ENCODE measurements at places on chromosomes 7 and 10.

GRCh38 chr10:528173-529165 lies 161.0 kb downstream of the DIP2C start:
- DNase-seq: no peak

DNA sequence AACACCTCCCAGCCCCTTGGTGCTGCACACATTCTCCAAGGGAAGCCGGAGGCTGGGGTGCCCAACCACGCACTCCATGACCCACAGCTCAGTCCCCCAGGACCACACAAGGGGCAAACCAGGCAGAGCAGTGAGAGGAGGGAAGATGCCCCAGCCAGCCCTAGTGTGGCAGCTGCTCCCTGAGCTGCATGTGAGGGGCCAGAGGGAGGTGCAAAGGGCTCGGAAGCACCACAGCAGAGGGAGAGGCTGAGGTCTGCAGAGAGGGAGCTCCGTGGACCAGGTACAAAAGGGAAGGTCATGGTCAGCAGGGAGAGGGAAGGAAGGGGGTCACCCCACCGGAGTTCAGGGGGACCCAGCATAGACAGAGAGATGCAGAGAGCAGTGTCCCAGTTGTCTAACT lies 1.5 kb upstream of the CALML5 start:
- no peak for DNase-seq

DNA sequence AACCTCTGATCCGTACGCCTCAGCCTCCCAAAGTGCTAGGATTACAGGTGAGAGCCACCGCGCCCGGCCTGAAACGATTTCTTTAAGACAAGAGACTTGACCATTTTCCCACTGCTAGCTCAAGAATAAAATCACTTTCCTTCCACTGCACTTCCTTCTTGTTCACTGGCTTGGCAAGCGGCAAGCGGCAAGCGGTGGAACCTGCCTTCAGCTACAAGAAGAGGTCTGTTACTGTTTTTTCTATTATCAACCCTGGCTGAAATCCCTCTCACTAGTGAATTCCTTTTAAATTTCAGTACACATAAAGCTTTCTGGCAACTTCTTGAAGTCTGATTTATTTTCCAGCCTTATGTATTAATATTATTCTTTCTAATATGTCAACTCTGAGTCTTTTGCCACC lies 12.8 kb upstream of the GNAT3 start:
- DNase-seq: no peak

GRCh38 chr7:96407427-96407826 lies 85.5 kb upstream of the SLC25A13 start:
- DNase-seq: no peak

- DNase-seq: no peak
Measured at GRCh38 chr10:79052291-79053080, 16.3 kb upstream of the ZMIZ1 start.

DNA sequence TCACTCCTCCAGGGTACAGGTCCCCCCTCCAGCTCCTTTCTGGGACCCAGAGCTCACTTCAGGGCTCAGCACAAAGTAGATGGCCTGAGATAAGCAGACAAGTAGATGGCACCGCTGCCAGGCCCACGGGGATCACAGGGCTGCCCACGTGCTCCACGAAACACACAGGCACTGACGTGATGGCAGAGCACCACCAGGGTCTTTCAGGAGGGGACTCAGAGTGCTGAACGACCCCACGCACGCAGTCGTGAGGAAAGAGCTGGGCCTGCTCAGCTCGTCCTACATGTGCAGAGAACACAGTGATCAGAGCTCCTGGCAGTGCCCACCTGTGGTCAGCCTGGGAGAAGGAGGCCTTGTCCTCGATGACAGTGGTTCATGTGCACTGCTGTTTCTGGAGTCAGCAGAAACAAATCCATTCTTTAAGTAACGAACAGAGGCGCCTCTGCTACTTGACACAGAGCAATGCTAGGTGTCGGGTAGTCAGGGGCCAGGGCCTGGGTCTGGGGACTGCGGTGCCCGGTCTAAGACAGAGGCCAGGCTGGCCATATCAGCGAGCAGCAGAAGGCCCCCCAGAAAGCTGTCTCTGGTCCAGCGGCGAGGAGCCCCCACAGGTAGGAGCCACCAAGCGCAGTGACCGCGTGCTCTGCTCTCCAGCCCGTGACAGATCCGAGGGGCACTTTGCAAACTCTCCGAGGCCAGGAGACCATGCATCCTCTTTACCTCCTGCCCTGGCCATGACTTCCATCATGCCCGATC lies 129.8 kb upstream of the FAM20C start:
- DNase-seq: no peak

- DNase-seq: no peak
Measured at GRCh38 chr10:35699848-35700486, 57.9 kb upstream of the FZD8 start.

- no peak for DNase-seq
Measured at GRCh38 chr7:103893350-103893749, 96.1 kb downstream of the RELN start.

GRCh38 chr7:18647582-18647981 lies 152.0 kb downstream of the HDAC9 start:
- DNase-seq: no peak

GRCh38 chr7:47266131-47266706 lies 315.7 kb downstream of the TNS3 start:
- DNase-seq: peak; percentile 59

GRCh38 chr7:111532625-111533024 lies 29.7 kb downstream of the IMMP2L start:
- DNase-seq: no peak

DNA sequence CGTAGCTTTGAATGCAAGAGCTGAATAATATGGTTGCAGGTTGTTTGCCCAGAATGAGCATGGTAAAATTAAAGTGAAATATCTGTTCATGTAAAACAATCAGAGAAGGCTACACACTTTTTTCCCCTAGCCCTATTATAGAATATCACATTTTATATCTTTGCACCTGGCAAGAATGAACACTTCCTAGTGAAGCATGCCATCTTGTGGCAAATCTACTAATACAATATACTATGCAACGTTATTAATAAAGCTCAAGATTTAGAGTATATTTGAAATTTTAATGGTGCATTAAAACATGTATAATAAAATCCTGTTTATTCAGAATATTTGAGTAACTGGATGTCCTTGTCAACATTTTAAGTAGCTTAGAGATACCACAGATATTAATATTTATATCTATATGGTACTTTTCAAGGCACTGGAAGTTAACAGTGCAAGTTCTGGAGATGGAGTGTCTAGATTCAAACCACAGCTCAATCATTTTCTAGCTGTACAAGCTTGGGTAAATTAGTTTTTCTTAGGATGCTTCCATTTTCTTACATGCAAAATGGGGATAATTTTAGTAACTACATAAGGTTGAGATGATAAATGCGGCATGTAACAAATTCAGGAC lies 643.1 kb upstream of the SEMA3D start:
- peak; percentile 4 for DNase-seq

- no peak for DNase-seq
Measured at GRCh38 chr7:138238734-138239659, 162.7 kb downstream of the AKR1D1 start.

GRCh38 chr10:33234831-33235237 lies 99.6 kb downstream of the NRP1 start:
- DNase-seq: no peak

DNA sequence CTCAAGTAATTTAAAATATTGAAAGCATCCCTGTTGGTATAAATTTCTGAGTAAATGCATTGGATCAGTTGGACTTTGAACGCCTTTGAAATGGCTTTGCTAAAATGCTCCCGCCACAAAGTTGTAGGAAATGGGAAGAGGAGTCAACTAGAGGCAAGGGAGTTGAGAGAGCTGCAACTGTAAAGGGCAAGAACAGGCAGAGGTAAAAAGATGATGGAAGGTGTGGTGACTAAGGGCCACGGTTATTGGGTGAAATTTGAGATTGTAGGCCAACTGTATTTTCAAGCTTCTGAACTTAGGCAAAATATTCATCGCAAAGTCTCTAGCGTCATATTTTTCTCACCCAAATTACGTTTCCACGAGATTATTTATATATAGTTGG lies 595 bp upstream of the SUMF2 start:
- DNase-seq: no peak

DNA sequence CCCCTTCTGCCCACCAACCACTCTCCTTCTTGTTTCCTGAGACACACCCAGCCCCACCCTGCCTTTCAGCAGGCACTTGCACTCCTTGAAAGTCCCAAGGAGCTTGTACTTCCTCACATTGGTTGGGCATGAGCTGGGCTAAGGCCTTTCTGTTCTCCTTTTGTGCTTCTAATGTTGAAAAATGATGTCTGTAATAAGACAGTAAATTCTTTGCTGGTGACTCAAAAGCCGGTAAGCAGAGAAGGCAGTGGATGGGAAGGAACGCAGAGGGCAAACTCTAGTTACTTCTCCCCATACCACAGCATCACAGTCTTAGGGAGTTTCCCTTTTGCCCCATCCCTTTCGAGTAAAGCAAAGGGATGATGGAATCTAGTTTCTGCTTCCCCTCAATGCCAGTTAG lies 185.6 kb downstream of the PLXNA4 start:
- no peak for DNase-seq

- no peak for DNase-seq
Measured at GRCh38 chr10:63261496-63261895, 128.4 kb downstream of the NRBF2 start.

GRCh38 chr10:98832196-98832595 lies 385.5 kb upstream of the HPS1 start:
- no peak for DNase-seq

- DNase-seq: no peak
Measured at GRCh38 chr7:38744746-38745145, 113.6 kb upstream of the AMPH start.

GRCh38 chr10:45155784-45156183 lies 155.1 kb downstream of the ZNF22 start:
- no peak for DNase-seq

DNA sequence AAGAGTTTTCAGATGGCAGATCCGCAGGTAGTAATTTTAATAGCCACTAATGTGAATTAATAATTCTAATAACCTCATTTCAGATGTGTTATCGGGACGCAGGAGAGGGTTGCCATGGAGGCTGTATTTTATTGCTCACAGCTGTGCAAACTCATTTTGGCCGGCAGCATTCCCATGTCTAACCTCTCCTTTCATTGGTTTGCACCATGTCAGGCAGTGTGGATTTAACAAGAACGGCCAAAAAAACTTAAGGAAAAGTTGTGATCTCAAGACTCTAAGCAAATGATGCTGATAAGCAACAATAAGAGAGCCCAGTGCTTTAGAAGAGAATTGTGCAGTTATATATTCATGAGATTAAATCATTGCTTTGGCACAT lies 88.7 kb upstream of the NRP1 start:
- peak; percentile 73 for DNase-seq

GRCh38 chr10:11068861-11069633 lies 51.4 kb downstream of the CELF2 start:
- no peak for DNase-seq

GRCh38 chr7:935164-935873 lies 19.2 kb downstream of the ADAP1 start:
- DNase-seq: no peak

- DNase-seq: no peak
Measured at GRCh38 chr10:70772627-70773026, 12.6 kb downstream of the TBATA start.

DNA sequence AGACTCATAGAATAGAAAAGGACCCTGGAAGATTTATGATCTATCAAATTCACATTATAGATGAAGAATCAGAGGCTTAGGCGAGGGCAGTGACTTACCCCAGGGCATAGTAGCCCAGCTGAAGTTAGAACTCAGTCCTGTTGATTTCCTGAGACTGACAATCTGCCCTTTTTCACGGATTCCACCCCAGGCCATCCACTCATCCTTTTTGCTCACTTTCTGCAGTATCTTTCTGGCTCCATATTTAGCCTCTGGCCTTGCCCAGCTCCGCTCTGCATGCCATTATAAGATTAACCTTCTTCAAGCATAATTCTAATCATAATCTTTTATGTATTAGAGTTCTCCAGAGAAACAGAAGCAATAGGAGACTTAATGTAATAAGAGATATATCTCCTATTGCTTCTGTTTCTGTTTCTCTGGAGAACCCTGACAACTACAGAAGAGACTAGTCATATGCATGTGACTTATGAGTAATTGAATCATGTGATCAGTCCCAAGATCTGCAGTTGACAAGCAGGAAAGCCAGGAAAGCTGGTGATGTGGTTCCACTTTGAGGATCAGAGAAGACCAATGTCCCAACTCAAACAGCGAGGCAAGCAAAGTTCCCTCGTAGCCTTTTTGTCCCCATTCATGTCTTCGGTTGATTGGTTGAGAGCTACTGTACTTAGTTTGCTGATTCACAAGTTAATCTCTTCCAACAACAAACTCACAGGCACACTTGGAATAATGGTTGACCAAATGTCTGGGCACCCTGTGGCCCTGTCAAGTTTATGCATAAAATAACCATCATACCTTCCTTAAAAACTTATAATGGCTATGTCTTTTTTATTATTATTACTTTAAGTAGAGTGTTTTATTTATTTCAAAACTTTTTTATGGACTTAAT lies 412.1 kb downstream of the SUGCT start:
- no peak for DNase-seq

DNA sequence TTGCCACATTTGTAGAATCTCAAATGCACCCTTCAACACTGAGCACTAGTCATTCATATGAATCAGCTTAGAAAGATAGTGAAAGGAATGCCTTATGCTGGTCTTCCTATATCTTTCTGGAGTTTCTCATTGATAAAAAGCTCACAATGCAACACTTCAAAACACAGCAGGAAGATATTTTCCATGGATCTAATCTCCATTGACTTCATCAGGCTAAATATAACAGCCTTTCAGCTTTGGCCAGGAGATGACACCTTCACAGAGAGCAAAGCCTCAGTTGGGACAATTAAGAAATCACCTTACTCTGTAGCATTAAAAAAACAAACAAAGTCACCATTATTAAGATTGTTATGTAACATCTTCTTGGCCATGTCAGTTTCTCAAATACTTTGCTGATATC lies 6.7 kb downstream of the NRP1 start:
- no peak for DNase-seq

GRCh38 chr7:147804032-147804431 lies 786.5 kb upstream of the C7orf33 start:
- no peak for DNase-seq

DNA sequence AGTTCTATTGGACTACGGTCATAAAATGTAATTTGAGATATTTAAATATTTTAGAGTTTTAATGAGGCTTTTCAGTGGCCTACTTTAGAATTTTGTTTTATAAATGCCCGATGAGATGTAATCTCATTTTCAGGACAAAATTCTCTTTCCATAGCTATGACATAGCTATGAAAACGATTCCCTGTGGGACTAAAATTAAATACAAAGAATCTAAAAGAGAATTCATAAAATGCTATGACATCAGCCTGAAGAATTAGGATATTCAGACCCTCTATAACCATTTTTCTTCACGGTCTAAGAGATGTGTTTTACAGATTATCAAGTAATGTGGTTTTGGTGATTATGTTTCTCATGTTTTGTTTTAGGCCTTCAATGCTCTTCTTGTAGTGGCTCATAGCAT lies 48.2 kb upstream of the ODAD2 start:
- DNase-seq: no peak

DNA sequence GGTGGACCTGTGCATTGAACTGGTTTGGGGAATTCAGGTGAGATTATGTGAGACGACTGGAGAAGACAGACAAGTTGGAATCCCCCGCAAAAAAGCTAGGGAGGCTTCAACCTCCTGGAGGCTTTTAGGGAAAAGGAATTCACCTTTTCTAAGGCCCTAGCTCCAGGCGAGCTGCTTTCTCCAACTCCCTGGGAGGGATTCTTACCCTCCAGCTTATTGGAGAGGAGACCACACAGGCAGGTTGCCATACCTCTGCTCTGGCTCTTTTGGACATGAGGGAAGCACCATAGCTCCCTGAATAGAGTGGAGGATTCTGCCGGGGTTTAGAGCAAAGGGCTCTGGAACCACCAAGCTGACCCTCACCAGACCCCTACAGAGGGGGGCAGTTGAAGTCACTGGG lies 213.8 kb downstream of the MLLT10 start:
- DNase-seq: no peak

Data from NCI-H748 treated with DMSO at 0.1 percent for 48 hours (cell line).